Cortex of kidney (tissue), 1 donor: ENCODE measurements at places on chromosomes 3 and 15.

GRCh38 chr3:85355572-85355971, 396.8 kb downstream of the CADM2 start:
- no peak for DNase-seq

GRCh38 chr3:119891944-119892721, 110.2 kb downstream of the NR1I2 start:
- DNase-seq: no peak

DNA sequence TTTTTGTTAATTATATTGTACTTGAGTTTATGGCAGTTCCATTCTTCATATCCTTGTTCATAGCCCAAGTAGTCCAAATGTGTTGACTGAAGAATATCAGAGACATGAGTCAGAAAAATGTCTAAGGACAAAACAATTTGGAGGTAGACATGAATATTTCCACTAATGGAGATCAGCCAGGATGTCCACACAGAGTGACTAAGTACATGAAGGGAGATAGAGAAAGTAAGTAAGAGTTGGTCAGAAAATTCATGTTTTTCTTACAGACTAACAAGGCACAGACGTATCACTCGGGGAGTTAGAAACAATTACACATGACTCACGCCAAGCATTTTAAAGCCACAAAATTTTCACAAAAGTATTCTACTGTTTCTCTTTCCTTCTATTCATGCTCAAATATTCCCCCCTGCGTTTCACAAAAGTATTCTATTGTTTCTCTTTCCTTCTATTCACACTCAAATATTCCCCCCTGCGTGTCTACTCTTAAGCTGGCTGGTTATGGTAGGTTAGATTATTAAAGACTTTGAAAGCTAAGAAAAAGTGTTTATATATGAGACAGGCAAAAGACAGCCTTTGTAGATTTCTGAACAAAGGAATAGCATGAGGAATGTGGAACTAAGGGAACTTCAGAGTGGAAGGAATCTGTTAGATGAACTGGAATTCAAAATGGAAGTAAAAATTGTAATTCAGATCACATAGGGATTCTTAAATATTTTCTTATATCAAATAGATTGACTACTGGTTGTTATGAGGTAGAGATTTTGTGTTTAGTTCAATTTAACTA, 648.7 kb upstream of the CCDC54 start:
- no peak for DNase-seq

- no peak for DNase-seq
Observed at GRCh38 chr15:68781766-68782588, 38.7 kb downstream of the ANP32A start.

GRCh38 chr3:157190380-157190872, 30.5 kb upstream of the CCNL1 start:
- no peak for DNase-seq

DNA sequence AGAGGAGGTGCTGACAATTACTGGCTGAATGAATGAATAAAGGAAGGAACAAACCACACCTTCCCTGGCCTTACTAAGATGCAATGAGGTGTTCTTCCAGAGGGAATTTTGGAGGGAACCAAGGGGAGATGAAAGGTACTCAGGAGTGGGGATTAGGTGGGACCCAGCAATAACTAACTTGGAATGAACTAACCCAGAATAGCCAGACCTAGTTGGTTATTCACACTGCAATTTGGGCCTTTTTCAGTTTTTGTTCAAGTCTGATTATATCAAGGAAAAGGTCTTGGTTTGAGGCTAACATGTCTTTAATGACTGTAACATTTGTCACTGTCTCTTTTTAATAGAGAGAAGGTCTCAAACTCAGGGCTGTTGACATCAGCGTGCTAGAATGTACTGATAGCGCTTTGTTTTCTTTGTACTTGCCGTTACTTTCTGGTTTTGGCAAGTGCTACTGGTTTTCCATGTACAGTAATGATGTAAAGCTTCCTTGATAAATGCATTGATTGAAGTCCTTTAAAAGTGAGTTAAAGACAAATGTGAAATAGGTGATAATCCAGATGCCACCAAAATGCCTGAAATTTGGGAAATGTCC, 3.2 kb upstream of the PLXND1 start:
- no peak for DNase-seq

DNA sequence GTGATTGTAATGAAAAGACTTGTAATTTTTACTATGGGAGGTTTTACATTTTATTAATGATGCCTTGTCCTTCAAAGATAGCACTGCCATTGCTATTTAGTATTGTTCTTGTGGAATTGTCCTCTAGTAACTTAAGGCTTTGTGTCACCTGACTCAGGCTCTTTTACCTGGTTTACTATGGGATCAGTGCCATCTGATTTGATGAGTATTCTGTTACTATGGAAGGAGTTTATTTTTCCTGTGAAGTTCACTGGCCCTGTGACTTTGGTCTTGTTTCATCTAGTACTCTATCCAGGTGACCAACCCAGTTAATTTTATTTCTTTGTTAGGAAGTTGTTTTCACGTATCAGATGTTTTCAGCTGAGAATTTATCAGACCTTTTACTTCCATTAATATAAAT, 9.0 kb downstream of the MORF4L1 start:
- no peak for DNase-seq

GRCh38 chr3:32872487-32873382, 54.9 kb downstream of the TRIM71 start:
- no peak for DNase-seq

DNA sequence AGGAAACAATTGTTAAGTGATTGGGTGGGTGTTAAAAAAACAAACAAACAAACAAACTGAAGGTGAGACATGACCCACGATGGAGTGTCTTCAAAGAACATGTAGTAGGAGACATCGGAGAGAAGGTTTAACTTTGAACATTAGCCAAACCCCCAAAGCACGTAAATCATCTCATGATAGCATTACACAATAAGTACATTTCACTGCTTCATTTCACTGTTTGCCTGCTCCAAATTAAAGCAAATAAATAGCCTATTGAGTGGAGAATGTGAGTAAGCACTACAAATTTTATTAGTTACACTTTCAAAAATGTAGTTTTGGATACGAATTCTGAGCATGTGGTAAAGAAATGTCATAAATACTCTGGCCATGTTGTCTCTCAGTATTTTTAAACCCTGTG, 287.0 kb downstream of the SI start:
- DNase-seq: no peak

- DNase-seq: no peak
Observed at GRCh38 chr3:1082108-1082507, 10.7 kb upstream of the CNTN6 start.

DNA sequence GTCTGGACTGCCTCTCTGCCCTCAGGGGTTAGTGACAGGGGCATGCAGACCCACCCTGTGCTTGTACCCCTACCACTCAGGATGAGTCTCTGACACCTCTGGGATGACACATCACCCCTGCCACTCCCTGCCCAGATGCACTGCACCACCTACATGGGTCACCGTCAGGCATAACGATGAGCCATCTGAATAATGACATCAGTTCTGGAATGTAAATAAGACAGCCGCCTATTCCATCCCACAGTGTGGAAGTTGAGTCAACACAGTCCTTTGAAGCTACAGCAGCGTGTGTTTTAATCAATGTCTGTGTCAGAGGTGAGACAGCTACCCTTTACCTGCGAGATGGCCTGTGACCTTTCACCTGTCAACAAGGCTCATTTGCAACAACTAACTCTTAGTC, 268.7 kb upstream of the ARRDC4 start:
- no peak for DNase-seq
